Activated CD4-positive, alpha-beta T cell treated with anti-CD3 and anti-CD28 coated beads, Interleukin-2, amount 50 U/mL, for 16 hours (primary cell): ENCODE measurements at places on chromosomes 11 and 22.

- no peak for DNase-seq
Measured at GRCh38 chr11:86594746-86595145, 77.7 kb downstream of the ME3 start.

GRCh38 chr22:31912407-31912743 is 32.0 kb upstream of the YWHAH start:
- DNase-seq = no peak

- DNase-seq = peak; percentile 50
Measured at GRCh38 chr11:65506772-65507505, 8.1 kb downstream of the MALAT1 start.

DNA sequence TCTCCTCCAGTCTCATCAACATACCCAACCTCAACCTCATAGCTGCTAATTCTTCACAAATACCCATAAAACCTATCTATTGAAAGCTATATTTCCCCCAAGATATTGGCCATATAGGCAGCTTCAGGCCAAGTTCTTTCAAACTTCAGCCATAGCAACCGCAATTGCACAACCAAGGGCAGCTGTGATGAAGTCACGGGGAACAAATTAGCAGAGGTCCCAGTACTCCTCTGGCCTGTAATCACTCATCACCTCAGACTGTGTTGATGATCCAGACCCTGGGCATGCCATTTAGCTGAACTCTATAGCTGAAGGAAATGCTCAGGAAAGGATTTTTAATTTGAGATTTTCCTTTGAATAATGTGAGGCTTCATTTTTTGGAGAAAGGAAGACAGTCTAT is 84.1 kb downstream of the SLC1A2 start:
- no peak for DNase-seq

GRCh38 chr11:77035039-77035438 is 841 bp downstream of the B3GNT6 start:
- no peak for DNase-seq

- DNase-seq = no peak
Measured at GRCh38 chr11:85854212-85854556, 999 bp upstream of the CCDC83 start.

DNA sequence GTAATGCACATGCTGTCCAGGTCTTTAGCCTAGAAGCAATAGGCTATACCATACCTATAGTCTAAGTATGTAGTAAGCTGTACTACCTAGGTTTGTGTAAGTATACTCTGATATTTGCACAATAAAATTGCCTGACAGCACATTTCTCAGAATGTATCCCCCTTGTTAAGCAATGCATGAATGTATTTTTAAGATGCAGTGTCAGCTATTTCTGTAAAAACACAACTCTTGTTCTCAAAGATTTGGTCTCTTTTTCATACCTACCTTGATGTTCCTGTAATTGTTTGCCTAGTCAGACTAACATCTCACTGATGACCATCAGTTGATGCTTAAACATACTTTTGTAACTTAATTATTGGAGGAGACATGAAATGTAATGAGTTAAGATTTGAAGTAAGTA is 619.9 kb downstream of the CNTN5 start:
- DNase-seq = no peak

- peak; percentile 89 for DNase-seq
Measured at GRCh38 chr11:93653080-93653479, 8.4 kb upstream of the CEP295 start.

DNA sequence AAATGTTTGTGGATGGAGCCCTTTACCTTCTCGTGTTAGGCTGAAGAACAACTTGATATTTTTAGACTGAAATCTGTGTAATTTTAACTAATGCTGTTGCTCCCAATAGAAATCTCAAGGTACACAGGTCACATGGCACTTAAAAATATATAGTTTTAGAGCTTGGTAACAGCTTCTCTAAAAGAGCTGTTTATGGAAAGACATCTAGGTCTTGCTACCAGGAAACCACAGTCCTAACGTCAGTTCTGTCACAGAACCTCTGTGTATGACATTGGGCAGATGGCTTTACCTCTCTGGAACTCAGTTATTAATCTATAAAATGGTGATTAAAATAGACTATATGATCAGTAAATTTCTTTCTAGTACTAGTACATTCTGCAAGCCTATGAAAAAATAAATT is 35.4 kb downstream of the PAK1 start:
- no peak for DNase-seq

- DNase-seq = no peak
Measured at GRCh38 chr22:42918500-42918899, 61.4 kb upstream of the ARFGAP3 start.

DNA sequence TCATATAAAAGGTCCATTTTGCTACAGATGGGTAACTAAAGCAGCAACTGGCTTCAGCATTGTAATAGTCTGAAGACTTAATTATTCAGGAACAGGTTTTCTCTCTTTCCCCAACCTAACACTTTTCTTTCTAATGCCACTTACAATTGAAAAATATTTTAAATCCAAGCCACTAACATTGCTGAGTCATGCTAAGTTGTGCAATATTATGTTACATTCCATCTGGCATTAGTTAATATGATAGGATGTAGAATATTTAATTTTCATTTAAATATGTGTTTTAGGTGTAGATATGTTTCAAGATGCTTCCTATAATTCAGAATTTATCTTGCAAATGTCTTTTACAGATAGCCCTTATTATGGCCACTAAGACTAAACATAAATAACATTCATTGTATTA is 98.6 kb downstream of the KIF18A start:
- no peak for DNase-seq

DNA sequence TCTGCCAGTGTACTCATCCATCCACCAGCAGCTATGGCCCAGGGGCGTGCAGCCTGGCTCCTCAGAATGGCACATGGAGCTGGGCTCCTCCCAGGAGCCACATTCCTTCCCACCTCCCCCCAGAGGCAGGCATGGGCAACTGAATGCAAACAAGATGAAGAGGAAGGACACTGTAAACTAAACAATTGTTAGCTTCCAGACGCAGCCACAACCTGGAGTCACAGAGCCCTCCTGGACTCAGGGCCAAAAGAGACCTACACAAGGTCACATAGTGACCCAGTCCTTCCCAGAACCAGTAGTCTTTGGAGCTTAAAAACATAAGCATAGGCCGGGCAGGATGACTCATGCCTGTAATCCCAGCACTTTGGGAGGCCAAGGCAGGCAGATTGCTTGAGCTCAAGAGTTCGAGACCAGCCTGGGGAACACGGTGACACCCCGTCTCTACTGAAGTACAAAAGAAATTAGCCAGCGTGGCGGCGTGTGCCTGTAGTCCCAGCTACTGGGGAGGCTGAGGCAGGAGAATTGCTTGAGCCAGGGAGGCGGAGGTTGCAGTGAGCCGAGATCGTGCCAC is 30.7 kb upstream of the CLDN5 start:
- no peak for DNase-seq

DNA sequence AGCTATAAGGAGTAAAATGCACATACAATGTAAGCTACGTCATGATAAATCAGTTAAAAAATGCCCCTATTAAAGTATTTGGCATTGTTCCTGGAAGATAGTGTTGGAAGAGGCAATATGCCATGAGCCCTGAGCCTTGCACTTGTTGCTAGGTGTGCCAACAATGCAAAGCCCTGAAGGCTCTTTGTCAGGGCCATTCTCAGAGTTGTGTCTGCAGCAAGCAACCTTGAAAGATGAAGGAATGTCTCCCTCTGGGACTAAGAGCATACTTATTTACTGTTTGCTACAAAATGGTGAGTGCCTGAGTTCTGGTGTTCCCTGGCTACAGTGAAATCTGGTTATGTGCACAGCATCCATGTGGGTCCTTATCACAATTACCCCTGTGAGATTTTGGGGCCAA is 322.3 kb upstream of the FAT3 start:
- no peak for DNase-seq

GRCh38 chr11:134560066-134560465 is 148.0 kb upstream of the B3GAT1 start:
- DNase-seq = no peak

DNA sequence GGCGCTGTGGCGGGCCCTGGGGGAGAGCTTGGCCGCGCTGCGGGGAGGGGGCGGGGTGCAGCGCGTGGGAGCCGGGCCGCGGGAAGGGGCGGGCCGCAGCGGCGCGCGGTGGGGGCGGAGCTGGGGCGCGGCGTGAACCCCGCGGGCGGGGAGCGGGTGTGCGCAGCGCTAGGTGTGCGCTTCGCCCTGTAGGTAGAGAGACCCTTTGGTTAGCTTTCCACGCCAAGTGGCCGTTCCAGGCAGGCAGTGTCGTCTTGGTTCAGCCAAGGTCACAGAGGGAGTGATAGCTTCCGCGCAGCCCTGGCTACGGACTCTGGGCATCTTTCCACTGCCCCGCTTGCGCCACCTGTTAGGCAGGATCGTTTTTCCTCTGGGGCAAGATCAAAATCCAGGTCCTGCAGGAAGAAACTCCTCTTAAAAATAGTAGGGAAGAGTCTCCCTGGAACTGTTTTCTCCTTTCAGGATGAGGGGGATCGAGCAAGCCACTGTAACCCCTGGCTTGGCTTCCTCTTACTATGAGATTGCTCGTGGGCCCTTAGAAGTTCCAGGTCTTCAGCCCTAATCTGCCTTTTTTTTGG is 434 bp downstream of the BANF1 start:
- DNase-seq = no peak

DNA sequence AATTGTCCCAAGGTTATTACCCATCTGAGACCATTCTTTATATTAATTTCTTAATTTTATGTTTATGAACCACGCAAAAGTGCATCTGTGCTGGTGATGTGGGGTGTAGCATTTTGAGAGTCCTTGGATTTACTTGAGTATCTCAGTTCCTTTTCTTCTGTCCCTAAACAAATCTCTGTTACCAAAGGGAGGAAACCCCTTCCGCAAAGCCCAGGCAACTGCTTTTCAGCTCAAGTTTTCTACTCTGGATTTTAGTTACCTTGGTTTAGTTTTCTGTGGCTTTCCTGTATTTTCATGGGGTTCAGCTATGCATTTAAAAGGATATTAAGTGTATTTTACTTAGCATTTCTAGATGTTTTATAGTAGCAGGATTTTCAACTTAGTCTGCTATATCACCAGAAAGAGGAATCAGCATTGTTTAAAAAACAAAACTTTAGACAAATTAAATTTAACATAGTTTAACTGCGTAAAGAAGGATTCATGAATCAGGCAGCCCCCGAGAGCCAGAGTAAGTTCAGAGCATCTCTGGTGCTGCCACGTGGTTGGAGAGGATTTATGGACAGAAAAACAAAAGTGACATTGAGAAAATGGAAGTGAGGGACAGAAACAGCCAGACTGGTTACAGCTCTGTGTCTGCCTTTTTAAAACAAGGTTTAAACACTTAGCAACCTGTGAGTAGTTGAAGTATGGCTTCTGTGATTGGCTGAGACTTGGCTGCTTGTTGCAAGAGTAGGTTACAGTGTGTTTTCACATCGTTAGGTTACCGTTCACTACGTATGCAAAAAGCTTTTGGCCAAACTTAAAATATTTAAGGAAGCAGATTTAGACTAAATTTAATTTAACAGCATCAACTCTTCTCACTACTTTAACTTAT is 9.6 kb downstream of the ADM start:
- DNase-seq = no peak

DNA sequence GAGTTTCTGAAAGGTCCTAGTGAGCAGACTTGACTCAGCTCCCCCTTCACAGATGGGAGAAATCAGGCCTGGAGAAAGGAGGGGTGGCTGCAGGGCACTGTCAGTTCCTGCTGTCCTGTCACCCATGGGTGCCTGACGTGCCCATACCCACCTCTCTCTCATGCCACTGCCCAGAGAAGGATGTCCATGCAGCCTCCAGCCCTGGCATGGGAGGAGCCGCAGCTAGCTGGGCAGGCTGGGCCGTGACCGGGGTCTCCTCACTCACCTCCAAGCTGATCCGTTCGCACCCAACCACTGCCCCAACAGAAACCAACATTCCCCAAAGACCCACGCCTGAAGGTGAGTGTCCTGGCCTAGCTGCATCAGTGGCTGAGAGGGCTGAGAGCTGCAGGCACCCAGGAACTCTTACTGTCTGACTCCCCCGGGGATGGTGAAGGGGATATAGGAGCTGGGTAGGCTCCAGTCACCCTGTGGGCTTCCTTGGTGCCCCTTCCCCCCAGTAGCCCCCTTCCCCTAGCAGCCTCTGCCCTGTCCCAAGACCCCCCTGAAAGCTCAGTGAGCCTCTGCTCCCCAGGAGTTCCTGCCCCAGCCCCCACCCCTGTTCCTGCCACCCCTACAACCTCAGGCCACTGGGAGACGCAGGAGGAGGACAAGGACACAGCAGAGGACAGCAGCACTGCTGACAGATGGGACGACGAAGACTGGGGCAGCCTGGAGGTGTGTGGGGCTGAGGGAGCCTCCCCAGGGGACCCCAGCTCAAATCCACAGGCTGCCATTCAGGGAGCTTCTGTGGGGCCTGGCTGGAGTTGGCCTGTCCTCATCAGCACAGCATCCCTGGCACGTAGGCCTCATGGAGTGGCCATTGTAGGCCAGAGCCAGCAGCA is 11.8 kb downstream of the SCYL1 start:
- DNase-seq = no peak

- DNase-seq = no peak
Measured at GRCh38 chr11:45171550-45171949, 25.1 kb downstream of the PRDM11 start.

DNA sequence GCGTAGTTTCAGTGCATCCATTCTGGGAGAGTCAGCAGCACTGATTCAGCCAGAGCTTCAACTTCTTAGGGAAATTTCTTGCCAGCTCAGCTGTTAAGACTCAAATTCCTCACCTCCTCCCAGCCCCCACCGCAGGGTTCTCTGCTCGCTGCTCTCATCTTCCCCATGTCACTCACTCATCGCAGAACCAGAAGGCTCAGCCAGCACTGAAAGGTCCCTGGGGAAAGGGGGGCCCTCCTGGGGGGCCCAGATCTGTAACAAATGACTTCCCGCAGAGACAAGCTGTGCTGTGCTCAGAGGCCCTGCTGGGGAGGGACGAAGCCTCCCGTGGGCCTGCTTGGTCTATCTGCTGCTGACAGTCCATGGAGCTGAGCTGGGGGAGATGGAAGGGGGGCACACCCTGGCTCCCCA is 220.6 kb downstream of the NTM start:
- no peak for DNase-seq

- no peak for DNase-seq
Measured at GRCh38 chr11:46537121-46537520, 56.7 kb downstream of the AMBRA1 start.

GRCh38 chr11:126790550-126791081 is 210.0 kb downstream of the KIRREL3 start:
- no peak for DNase-seq

DNA sequence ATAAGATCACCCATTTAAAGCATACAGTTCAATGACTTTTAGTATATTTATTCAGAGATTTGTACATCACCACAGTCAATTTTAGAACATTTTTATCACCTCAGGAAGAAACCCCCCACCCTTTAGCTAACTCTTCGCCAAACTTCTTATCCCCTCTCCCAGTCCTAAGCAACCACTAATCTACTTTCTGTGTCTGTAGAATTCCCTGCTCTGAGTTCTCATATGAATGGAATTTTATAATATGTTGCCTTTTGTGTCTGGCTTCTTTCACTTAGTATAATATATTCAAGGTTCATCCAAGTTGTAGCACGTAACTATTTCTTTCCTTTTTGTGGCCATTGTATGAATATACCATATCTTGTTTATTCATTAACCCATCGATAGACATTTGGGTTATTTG is 3.6 kb downstream of the ANKRD13D start:
- DNase-seq = no peak

DNA sequence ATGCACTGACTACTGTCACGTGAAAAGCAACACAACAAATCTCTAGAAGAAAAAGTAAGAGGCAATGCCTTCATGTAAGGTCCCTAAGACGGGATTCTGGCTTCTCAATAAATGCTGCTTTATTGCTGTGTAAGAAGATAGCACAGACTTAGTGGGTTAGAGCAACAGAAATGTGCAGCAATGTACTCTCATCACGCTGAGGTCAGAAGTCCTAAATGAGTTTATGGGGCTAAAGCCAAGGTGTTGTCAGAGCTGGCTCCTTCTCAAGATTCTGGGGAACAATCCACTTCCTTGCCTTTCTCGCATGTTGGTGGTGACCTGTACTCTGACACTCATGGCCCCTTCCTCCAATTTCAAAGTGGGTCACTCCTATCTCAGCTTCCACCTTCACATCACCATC is 93.4 kb downstream of the SHANK2 start:
- no peak for DNase-seq
